RPMI7951 (cell line): ENCODE measurements at places on chromosomes 3 and 15. TPM values are rescaled to one million over a fixed set of nuclear protein-coding genes. Genes with fewer than 3 reads are reported as not detected.

Gene PPP1R14D
- total RNA-seq = not detected in 2 replicates

GRCh38 chr3:98460220-98460619, 2.8 kb upstream of the OR5K1 start:
- DNase-seq = no peak

- peak; percentile 64 for DNase-seq
Observed at GRCh38 chr15:89912674-89913396, at the start of gene ARPIN. TSS of gene ARPIN (minus strand) at chr15:89912952. CDS start at chr15:89912835, 117 bp downstream.

DNA sequence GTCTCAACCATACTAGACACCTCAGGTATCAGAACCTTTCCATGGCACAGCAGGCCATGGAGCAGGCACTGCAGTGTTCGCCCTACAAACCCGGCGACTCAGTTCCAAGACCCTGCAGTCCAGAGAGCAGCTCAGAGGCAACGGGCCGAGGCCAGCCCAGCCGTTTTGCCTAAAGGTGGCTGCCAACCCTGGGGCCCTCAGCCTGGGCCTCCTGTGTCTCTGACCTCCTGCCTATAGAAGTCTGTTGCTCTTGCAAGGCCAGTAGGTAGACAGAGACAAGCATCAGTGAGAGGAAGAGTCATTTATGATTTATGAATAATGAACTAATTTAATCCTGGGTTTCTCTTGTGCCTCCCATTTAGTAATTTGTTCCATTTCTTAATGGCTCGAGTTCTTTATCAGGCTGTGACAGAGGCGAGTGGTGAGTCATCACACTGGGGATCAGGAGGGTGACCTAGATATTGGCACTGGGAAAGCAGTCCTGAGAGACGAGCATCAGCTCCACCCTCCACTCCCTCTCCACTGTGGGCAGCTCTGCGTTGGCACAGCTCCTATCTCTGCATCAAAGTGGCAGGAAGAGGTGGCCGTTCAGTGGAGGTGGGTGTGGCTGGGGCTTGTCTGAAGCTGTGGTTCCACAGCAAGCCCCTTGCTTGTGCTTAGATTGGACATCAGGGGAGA, 79.8 kb downstream of the ABHD5 start:
- peak; percentile 88 for DNase-seq

DNA sequence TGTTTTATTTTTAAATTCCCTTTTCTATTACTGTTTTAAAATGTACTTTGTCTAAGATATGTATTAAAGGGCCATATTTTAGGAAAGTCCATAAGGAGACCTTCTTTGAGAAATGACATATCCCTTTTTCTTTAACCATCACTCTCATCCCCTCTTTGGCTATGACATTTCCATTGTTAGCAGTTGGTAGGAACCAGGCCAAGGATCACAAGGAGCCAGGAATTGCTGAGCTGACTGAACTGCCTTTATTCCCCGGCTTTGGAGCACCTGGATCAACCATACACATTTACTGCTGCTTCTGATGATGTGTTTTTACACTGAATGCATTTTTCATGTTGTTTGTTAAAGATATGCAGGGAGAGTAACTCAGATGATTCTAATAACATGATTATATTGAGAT, 79.7 kb downstream of the HHLA2 start:
- no peak for DNase-seq

Gene GOLGA6L9
- 1.9 TPM in 2 replicates for total RNA-seq

DNA sequence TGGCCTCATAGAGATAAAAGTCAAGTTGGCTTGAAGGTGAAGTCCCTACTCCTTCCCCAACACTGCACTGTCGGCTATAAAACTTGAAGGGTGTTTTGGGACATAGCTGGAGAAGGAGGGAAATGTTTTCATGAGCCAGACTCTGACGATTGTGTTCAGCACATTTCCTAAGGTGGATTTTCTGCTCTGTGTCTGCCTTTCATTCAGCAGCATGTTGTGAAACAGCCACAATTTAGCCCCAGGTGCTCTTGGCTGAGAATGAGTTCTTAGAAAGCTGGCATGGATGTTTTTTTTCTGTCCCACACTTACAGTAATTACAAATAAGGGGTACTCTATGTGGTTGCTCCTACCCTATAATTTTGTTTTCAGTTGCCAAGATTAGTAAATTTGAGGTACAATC, 492.4 kb downstream of the MCTP2 start:
- no peak for DNase-seq

- DNase-seq = no peak
Observed at GRCh38 chr3:7934362-7934761, 567.3 kb upstream of the LMCD1 start.
